ENCODE measurements at places on chromosomes 6 and 20.

DNA sequence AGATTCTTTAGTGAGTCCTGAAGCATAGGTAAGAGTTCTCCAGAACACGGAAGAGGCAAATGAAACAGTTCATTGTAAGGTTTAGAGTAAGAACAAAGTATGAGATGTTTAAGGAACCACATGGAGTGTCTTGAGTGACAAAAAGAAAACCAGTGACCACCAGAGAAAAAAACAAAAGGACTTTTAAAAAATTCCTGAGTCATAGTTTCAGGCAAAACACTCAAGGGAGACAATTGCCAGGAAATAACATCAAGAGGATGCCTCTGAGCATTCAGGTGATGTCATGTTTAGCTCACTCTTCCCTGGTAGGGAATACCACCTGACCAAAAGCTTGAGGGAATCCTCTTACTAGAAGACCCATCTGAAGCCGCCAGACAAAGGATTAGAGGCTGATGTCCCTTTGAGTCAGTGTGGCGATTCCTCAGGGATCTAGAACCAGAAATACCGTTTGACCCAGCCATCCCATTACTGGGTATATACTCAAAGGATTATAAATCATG, 110.3 kb downstream of the COL19A1 start:
- DNase-seq = no peak

DNA sequence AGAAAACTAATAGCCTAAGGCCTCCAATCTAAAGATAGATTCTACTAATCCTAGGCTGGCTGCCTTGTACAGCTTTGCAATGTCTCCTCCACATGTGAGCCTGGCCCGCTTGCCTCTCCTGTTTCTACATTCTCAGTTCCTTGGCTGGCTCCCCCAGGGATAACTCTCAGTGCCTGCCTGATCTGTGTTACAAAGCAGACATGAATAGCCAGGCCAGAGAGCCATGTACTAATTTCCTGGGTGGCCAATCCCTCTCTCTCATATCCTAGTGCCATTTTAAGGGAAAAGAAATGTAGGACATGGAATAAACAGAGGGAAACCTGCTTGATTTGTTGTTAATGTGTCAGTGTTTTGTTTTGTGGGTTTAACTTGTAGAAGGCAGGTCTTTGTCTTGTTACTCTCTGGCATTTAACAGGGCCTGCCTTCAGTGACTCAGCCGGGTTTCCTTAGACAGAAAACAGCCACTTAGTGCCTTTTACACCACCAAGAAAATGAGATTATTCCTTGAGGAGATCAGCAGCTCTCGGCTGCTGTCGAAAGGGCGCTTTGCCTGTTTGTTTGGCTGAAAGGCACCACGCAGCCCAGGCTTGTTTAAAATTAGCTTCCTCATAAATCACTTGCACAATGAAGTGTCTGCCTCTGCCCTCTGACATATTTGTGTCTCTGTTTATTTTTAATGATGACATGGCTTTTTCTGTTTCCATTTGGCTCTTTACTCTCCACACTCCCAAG, 702.7 kb downstream of the MAFB start:
- DNase-seq = peak; percentile 6

- no peak for DNase-seq
Observed at GRCh38 chr6:112717856-112718255, 370.7 kb downstream of the RFPL4B start.

- DNase-seq = no peak
Observed at GRCh38 chr6:36065916-36066315, 38.3 kb downstream of the MAPK14 start.

DNA sequence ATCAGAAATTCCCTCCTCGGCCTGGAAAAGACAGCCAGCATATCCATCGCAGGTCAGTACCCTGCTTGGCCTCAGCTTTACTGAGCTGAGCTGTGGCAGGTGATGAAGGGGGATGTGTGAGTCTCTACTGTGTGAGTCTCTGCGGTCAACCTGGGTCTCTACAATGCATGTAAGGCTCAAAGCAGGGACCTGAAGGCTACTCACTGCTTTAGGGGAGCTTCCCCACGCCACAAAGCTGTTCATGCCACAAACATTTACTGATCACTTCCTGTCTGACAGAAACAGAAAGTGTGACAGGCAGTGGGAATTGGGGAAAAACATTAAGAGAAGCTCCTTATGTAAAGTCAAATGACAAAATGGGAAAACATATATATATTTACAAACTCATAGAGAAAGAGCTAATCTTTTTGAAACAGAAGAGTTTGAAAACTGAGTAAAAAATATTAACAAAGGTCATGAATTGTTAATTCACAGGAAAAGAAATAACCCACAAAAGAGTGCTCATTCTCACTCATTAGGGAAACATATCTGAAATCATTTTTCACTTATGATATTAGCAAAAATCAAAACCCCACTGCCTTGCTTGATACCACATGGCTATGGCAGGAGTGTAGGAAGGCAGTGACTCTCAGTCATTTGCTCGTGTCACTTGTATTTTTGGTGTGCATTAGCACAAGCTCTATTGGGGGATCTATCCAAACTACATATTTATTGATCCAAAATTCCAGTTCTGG, 5.8 kb downstream of the BTN3A3 start:
- DNase-seq = no peak

- no peak for DNase-seq
Observed at GRCh38 chr6:150293423-150294173, 75.2 kb upstream of the IYD start.

GRCh38 chr6:64459411-64459944, 823.9 kb downstream of the PHF3 start:
- no peak for DNase-seq

DNA sequence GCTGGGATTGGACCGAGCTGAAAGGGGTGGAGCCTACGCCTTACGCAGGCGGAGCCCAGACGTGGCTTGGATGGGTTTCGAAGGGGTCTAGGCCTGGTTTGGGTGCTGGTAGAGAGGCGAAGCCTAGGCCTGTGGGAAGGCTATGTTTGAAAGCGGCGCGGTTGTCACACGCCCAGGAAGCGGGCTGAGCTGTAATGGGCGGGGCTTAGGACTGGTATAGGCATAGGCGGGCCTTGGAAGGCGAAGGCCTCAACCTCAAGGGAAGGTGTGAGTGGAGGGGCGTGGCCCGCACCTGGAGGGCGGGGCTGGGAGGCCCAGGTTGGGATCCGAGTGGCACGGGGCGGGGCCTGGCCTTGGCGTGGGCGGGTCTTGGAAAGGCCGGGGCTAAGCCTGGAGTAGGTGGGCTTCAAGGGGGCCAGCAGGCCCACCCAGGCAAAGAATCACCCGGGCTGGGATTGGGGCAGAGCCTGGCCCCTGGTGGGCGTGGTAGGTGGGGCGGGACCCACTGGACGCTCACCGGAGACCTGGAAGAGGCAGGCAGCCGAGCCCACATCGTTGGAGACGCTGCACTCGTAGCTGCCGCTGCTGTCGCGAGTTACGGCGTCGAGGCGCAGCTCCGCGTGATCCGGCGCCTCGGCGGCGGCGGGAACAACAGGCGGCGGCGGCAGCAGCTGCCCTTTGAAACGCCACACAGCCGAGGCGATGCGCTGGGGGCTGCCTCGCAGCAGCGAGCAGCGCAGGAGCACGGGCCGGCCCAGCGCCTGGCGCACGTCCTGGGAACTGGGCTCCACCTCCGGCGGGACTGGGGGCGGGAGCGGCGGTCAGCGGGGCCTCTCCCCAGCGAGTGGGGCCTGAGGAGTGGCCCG, 49.0 kb downstream of the MDGA1 start:
- no peak for DNase-seq

DNA sequence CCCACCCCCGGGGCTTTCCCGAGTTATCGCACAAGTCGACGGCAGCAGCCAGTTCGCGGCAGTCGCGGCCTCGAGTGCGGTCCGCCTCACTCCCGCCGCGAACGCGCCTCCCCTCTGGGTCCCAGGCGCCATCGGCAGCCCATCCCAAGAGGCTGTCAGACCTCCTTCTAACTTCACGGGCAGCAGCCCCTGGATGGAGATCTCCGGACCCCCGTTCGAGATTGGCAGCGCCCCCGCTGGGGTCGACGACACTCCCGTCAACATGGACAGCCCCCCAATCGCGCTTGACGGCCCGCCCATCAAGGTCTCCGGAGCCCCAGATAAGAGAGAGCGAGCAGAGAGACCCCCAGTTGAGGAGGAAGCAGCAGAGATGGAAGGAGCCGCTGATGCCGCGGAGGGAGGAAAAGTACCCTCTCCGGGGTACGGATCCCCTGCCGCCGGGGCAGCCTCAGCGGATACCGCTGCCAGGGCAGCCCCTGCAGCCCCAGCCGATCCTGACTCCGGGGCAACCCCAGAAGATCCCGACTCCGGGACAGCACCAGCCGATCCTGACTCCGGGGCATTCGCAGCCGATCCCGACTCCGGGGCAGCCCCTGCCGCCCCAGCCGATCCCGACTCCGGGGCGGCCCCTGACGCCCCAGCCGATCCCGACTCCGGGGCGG, 1.6 kb downstream of the GNAS start:
- DNase-seq = no peak

GRCh38 chr6:63391203-63391970, 71.6 kb upstream of the LGSN start:
- no peak for DNase-seq

GRCh38 chr6:3879194-3879952, 30.2 kb downstream of the FAM50B start:
- no peak for DNase-seq

- DNase-seq = no peak
Observed at GRCh38 chr6:32943864-32944649, 3.2 kb upstream of the HLA-DMB start.

- no peak for DNase-seq
Observed at GRCh38 chr6:121993362-121993761, 406.1 kb upstream of the HSF2 start.

GRCh38 chr20:38723848-38724625, at the start of gene SLC32A1:
TSS of gene SLC32A1 (plus strand) at chr20:38724486. CDS start at chr20:38724725, 239 bp downstream.
- DNase-seq = no peak

GRCh38 chr20:58113716-58114115, 114.7 kb downstream of the ANKRD60 start:
- DNase-seq = no peak

GRCh38 chr20:49608752-49609670, 41.1 kb upstream of the PTGIS start:
- peak; percentile 72 for DNase-seq

- no peak for DNase-seq
Observed at GRCh38 chr20:44717986-44718385, 2.8 kb downstream of the CCN5 start.

GRCh38 chr6:84663866-84664265, 100.5 kb downstream of the TBX18 start:
- no peak for DNase-seq

DNA sequence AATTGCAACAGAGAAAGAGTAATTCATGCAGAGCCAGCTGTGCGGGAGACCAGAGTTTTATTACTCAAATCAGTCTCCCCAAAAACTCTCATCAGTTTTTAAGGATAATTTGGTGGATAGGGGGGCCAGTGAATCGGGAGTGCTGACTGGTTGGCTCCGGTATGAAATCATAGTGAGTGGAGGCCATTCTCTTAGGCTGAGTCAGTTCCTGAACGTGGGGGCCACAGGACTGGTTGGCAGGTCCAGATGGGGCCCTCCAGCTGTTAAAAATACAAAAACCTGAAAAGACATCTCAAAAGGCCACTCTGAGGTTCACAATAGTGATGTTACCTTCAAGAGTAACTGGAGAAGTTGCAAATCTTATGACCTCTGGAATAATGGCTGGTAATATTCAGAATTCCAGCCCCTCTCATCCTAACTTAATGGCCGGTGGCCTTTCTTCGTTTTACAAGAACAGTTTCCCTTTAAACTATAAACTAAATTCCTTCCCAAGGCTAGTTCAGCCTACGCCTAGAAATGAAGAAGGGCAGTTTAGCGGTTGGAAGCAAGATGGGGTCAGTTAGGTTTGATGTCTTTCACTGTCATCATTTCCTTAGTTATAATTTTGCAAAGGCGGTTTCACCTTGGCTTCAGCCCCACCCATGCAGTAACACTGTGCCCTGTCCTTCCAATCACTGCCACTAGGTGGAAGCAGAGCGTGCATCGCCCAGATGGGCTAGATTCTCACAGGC, 6.8 kb upstream of the MICA start:
- DNase-seq = peak; percentile 86

DNA sequence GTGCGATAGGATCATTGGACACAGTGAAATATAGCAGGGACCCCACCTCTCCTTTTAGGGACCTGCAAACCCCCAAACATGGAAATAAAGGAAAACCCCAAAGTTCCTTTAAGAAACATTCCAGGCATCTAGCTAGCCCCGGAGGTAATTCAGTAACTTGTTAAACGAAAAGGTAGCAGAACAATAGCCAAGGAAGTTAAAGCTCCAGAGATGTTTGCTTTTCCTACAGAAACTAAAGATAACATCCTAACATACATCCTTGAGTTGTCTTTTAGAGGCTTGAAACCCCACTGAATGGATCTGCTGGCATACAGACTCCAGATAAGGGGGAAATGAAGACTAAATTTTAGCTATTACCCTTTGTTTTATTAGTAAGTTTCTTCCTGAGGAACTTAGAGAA, 51.0 kb downstream of the FAM184A start:
- DNase-seq = no peak

DNA sequence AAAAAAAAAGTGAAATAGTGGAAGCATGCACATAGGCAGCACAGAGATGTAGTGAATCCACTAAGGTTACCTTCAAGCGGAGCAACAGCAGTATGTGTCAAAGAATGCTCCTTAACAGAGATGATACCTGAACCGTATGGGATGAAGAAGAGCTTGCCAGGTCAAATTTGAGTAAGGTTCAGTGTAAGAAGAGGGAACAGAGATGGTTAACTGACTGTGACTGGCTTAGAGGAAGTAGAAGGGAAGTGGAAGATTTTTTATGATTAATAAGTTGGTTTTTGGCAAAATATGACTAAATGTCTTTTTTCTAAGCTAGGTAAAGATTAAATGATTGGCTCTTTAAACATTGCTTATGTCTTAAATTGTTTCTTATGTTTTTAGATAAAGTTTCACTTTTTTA, 52.6 kb upstream of the C20orf144 start:
- no peak for DNase-seq

DNA sequence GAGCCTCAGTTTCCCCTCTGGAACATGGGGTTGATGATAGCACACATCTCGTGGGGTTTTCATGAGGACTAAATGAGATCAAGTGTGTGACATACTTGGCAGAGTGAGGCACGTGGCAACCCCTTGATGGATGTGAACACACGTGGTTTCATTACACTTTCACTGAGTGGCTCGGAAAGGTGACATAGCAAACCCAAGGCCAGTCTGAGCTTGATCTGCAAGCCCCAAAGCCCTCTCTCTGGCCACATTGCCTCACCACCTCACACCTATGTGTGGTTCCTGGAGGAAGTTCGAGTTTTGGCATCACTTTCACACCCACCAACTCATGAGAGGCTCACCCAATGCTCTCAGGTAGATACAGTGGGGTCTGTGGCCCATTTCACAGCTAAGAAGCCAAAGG, 60.0 kb downstream of the CPNE5 start:
- DNase-seq = no peak

DNA sequence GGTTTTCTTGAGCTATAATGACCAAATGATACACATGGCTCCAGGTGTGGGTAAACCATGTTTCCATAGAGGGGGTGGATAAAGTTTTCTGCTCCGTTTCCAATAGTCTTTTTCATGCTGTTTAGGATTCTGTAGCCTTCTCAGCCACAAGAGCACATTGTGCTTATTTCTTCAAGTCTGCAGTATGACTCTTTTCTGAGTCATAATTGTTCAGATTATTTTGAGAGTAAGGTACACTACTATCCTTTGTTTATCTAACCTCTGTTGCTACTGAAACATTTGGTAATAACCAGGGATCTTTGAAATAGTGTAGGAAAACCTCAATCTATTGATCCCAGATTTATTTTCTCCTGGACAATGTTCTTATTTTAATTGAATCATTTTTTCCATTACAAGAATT, 247.9 kb upstream of the BMP2 start:
- DNase-seq = no peak

- no peak for DNase-seq
Observed at GRCh38 chr6:134529921-134530320, 212.0 kb upstream of the SGK1 start.

Measured in neural crest cell (in vitro differentiated cells).